Lung (tissue), 17 donors: ENCODE measurements at places on chromosomes 6 and 20. TPM values are rescaled to one million over a fixed set of nuclear protein-coding genes. Genes with fewer than 3 reads are reported as not detected.

The BPIFB1 gene
- total RNA-seq = 445 TPM

The ASIP gene
- not detected for total RNA-seq

GRCh38 chr6:153956808-153957207 lies 82.2 kb upstream of the OPRM1 start:
- DNase-seq = no peak

- peak; percentile 58 for DNase-seq
Observed at GRCh38 chr6:72953971-72954381, 271.3 kb downstream of the KHDC1L start.

DNA sequence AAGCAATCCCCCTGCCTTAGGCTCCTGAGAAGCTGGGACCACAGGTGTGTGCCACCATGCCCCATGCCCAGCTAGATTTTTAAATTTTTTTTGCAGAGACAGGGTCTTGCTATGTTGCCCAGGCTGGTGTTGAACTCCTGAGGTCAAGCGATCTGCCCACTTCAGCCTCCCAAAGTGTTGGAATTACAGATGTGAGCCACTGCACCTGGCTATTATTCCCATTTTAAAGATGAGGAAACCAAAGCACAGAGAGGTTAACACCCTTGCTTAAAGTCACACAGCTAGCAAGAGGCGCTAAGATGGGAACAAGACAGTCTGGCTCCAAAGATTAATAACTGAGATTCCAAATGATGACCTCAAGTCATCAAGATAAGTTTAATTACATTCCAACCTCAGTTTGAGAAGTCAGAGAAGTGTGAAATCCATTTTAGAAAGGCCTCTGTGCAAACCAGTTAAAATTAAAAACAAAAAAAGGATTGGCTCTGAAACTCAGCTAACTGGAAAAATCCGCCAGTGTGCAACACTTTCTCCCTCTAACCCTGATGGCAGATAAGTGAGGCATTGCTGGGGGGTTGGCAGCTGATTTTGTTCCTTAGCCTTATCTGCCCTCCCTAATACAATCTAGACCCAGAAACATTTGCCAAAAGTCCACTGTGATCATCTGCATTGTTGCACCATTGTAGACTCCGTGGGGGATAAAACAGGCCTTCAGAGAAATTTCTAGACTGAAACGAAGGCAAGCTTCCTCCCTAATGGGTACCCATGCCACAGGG lies 55.5 kb downstream of the CPNE5 start:
- DNase-seq = no peak

The ANGPT4 gene
- total RNA-seq = 0.67 TPM

The SLC16A10 gene
- total RNA-seq = 10.5 TPM

- DNase-seq = no peak
Observed at GRCh38 chr6:159578629-159579028, 114.4 kb downstream of the SOD2 start.

The FBXO9 gene
- 117 TPM for total RNA-seq

The GPRC6A gene
- total RNA-seq = not detected

The TCF15 gene
- 0.82 TPM for total RNA-seq

DNA sequence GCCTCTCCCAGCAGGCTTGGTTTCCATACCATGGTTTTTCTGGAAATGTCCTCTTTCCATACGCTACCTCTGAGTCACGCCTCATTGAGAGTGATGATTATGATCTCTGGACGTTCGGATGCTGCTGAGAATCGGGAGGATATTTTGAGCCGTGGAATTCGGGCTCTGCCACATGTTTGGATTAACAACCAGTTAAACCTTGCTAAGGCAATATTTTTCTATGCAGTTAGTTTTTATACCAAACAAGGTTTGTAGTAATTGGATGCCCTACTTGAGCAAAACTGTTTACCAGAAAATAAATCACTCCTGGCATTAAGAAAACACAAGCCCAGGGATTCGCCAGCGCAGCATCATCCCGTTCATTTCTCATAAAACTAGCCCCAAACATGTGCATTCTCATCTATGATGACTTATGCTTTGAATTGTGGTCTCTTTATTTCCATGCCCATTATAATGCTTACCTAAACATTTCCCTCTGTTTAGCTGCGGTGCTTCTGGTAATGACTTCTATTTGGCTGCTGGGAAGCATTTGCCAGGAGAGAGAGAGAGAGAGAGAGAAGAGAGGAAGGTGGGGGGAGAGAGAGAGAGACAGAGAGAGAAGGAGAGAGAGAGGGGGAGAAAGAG lies 198.9 kb downstream of the CLIC5 start:
- DNase-seq = no peak

The MSH5 gene
- 17.8 TPM for total RNA-seq

DNA sequence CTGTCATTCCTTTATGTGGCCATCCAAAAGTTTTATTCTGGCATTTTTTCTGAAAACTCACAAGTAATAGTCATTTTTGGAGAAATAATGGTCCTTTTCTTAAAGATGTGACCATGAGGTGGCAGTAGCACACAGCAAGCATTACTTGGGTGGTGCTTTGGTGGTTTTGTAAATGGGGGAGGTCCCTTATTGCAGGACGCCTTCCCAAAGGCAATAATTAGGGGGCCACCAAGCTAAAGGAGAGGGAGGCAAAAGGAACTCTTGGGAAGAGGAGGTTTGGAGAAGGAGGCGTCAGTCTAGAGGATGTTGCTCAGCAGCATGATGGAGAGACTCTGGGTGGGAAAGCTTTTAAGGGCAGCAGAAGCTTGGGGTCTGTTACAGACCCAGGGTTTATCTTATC lies 422.6 kb upstream of the MMS22L start:
- DNase-seq = no peak

GRCh38 chr6:15401769-15402250 lies 155.9 kb downstream of the JARID2 start:
- DNase-seq = no peak

The NRN1 gene
- 10.8 TPM for total RNA-seq

DNA sequence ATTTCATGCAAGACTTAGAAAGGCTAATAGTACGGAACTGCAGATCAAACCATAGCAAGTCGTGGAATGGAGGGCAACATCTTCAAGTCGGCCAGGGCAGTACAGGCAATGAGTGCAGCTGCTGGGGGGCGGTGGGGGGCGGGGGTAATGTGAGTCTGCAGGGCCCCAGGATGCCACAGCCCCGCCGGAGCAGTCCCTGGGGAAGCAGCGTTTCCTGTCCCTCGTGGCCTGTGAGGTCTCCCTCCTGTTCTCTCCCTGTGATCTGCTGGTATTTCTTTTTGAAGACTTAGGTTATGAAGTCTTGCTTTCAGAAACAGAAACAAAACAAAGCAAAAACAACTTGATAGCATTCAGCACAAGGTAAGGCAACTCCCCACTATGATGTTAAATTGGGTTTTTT lies 351.9 kb downstream of the FOXA2 start:
- DNase-seq = no peak

GRCh38 chr20:50845566-50846215 lies 50.8 kb downstream of the BCAS4 start:
- no peak for DNase-seq

GRCh38 chr6:16783509-16783908 lies 22.2 kb upstream of the ATXN1 start:
- no peak for DNase-seq

The SYNDIG1 gene
- total RNA-seq = 5.0 TPM

DNA sequence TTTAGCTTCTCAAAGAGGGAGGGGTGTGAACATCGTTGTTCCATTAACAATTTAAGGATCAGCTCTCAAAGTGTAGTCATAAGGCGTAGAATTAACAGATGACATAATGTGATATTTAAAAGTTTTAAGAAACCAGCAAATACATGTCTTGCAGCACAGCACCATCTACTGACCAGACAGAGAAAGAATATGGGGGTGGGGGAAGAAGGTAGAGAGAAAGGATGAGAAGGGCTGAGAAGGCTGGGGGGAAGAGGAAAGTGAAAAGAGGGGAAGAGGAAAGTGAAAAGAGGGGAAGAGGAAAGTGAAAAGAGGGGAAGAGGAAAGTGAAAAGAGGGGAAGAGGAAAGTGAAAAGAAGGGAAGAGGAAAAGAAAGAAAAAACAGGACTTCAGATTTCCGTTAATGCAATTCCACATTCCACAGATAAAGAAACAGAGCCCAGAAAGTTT lies 80.9 kb downstream of the HAO1 start:
- DNase-seq = peak; percentile 41

DNA sequence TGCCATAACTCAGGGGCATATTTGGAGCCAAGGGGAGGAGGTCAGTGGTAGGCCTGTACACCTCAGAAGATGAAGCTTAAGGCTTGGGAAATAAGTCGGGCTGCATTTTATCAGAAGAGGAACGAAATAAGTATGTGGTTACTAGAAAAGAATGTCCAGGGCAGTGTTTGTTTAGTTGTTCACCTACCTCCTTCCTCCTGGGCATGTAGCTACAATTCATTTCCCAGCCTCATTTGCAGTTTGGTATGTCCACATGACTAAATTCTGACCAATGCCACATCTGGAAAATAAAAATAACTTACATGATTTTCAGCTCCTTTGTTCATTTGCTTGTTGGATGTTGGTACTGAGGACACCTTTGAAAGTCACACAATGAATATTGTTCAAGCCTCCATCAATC lies 294.5 kb upstream of the RGS17 start:
- no peak for DNase-seq

The FKBP1C gene
- 0.15 TPM for total RNA-seq

The TRIM15 gene
- not detected for total RNA-seq

DNA sequence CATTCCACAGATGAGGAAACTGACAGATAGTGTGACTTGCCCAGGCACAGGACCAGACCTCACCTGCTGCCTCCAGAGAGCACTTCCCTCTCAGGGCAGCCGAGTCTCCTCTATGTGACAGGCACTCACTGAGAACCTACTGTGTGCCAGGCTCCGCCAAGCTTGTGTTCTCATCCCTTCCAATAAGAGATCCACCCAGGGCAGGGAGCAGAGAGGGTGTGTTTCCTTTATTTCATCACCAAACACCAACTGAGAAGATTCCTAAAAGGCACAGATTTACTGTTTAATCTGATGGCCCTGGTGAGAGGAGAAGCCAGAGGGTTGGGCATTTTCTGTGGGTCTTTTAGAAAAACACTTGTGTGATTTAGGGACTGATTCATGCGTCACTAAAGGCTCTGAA lies 20.5 kb downstream of the SIRPA start:
- no peak for DNase-seq

GRCh38 chr6:43339168-43339567 lies 30.3 kb downstream of the ZNF318 start:
- no peak for DNase-seq

DNA sequence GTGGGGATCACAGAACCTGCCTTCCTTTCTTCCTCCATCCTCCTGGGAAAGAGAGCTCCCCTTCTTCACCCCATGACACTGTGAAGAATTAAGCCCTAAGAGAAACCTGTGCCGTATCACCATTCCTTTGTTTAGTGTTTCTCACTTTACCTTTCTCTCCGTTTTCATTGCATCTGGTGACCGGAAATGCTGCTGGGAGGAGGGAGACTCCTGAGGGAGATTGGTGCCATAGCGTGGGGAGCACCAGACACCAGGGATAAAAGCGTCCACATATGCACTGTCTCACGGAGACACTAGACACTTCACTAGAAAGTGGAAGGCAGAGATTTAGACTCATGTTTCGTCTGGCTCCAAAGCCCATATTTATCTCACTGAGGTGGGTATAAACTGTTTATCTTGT lies 15.5 kb upstream of the ULBP3 start:
- DNase-seq = no peak

- DNase-seq = no peak
Observed at GRCh38 chr6:34891296-34891695, 2.2 kb downstream of the ANKS1A start.

GRCh38 chr6:13681305-13682061 lies 30.2 kb downstream of the RANBP9 start:
- no peak for DNase-seq

DNA sequence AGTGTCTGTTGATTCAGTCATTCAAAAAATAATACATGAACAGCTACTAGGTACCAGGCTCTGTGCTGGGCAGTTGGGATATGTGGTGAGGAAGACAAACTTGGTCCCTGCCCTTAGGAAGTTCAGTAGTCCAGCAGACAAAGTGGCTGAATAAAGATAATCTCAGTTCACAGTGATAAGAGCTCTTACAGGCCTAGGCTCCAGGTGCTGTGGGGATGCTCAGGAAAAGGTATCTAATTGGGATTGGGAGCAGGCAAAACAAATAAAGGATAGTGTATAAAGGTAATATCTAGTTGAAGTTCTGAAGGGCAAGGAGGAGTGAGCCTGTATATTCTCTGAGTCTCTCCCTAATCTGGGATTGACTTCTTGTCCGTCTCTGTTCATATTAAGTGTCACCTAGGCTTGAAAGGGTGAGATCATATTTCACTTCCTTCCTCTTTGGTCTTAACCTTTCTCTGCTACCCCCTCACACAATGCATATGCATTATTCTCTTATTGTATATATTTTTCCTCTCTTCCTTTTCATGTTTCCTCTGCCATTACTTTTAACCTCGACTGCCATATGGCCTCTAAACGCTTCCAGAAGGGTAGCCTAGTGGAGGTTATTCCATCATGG lies 13.5 kb downstream of the PTPN1 start:
- no peak for DNase-seq

- no peak for DNase-seq
Observed at GRCh38 chr6:164051427-164051826, 636.9 kb downstream of the QKI start.

The PGC gene
- 19.2 TPM for total RNA-seq

GRCh38 chr6:131258816-131259476 lies 123.7 kb downstream of the AKAP7 start:
- DNase-seq = no peak

GRCh38 chr6:169292338-169293124 lies 38.9 kb upstream of the THBS2 start:
- DNase-seq = no peak

DNA sequence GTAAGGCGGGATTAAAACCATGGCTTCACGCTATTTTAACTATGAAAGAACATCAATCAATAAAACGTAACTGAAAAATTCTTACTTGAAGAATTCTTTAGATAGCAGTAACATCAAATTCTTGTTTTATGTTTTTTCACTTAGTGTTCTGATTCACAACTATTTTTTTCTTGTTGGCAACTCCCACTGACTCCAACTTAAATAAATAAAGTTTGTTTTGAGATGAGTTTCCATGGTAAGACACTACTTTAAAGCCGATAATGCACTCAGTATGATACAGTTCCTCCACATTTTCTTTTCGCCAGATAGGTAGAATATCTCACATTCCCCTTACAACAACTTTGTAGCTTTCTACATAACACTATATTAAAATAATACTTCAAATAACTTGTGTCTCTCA lies 33.1 kb upstream of the CNKSR3 start:
- peak; percentile 67 for DNase-seq

DNA sequence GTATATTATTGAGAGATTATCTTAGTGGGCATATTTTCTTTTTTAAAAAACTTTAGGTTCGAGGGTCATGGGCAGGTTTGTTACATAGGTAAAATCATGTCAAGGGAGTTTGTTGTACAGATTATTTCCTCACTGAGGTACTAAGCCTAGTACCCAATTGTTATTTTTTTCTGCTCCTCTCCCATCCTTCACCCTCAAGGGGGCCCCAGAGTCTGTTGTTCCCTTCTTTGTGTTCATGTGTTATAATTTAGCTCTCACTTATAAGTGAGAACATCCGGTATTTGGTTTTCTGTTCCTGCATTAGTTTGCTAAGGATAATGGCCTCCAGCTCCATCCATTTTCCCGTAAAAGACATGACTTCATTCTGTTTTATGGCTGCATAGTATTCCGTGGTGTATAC lies 247.9 kb upstream of the RAB32 start:
- DNase-seq = no peak

GRCh38 chr6:11015102-11015501 lies 29.0 kb downstream of the ELOVL2 start:
- DNase-seq = no peak
